Skin of body (tissue), 3 donors: ENCODE measurements at places on chromosomes 4 and X. TPM values are rescaled to one million over a fixed set of nuclear protein-coding genes. Genes with fewer than 3 reads are reported as not detected.

RHOXF1 gene
- total RNA-seq: not detected

CRMP1 gene
- 6.0 TPM for total RNA-seq

HERC5 gene
- total RNA-seq: 2.1 TPM

PDLIM3 gene
- total RNA-seq: 52.5 TPM

EMCN gene
- 20.1 TPM for total RNA-seq

NSUN7 gene
- 2.7 TPM for total RNA-seq

TMEM156 gene
- total RNA-seq: 0.20 TPM

ZGRF1 gene
- 16.6 TPM for total RNA-seq
